Esophagus muscularis mucosa (tissue), 4 donors: ENCODE measurements at places on chromosomes 2 and 18. TPM values are rescaled to one million over a fixed set of nuclear protein-coding genes. Genes with fewer than 3 reads are reported as not detected.
A peak's percentile ranks its signal among the peaks of the same experiment; 100 is the strongest.

GRCh38 chr2:68943581-68944568 is 8.8 kb downstream of the GKN2 start:
- no peaks in the 10 kb centered on the region for H3K27me3 ChIP-seq
- no peaks in the 10 kb centered on the region for H3K36me3 ChIP-seq
- H3K4me1 ChIP-seq, result peaks cover 10% of the 10 kb centered on the region
- no peak overlapping the region for H3K27ac ChIP-seq
- no peak overlapping the region for H3K4me3 ChIP-seq

Gene SCN3A
- 2.1 TPM for total RNA-seq

DNA sequence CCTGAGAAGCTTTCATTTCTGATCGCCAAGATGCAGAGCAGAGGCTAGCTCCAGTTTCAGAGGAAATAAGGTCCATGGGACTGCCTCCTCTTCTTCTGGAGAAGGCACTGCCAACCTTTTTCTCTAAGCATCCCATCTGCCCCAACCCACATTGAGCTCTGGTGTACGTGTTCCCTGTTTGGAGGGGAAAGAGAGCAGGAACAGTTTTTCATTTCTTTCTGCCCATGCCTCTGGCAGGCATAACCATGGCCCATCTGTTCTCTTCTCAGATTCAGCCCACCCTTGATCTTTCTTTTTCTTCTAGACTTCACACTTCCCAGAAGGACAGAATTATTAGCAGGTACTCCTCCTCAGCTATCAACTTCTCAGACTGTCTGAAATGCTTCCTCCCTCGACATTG is 1110.3 kb upstream of the KLHL29 start:
- no peak overlapping the region for H3K27ac ChIP-seq
- H3K4me3 ChIP-seq, result no peak overlapping the region
- H3K4me1 ChIP-seq, result no peaks in the 10 kb centered on the region
- DNase-seq, result no peak

GRCh38 chr2:240420206-240421104 is 15.0 kb upstream of the GPC1 start:
- no peak overlapping the region for H3K27ac ChIP-seq
- no peak overlapping the region for H3K4me3 ChIP-seq
- H3K27me3 ChIP-seq, result no peaks in the 10 kb centered on the region
- DNase-seq, result no peak
- H3K4me1 ChIP-seq, result no peaks in the 10 kb centered on the region

Gene NCKAP1
- 288 TPM for total RNA-seq

GRCh38 chr2:131408778-131409177 is 44.8 kb upstream of the RAB6D start:
- H3K4me3 ChIP-seq, result no peak overlapping the region
- H3K27me3 ChIP-seq, result no peaks in the 10 kb centered on the region
- H3K27ac ChIP-seq, result no peak overlapping the region
- no peak for DNase-seq
- no peaks in the 10 kb centered on the region for H3K4me1 ChIP-seq

GRCh38 chr2:17387591-17387990 is 130.6 kb downstream of the RAD51AP2 start:
- no peaks in the 10 kb centered on the region for H3K4me1 ChIP-seq
- no peaks in the 10 kb centered on the region for H3K36me3 ChIP-seq
- H3K4me3 ChIP-seq, result no peak overlapping the region
- H3K27ac ChIP-seq, result no peak overlapping the region
- H3K27me3 ChIP-seq, result no peaks in the 10 kb centered on the region

- no peaks in the 10 kb centered on the region for H3K4me1 ChIP-seq
- no peaks in the 10 kb centered on the region for H3K36me3 ChIP-seq
- no peak for DNase-seq
- peaks cover 4% of the 10 kb centered on the region for H3K27me3 ChIP-seq
These were observed 495.2 kb upstream of the MEIS1 start for GRCh38 chr2:65939687-65940086.

DNA sequence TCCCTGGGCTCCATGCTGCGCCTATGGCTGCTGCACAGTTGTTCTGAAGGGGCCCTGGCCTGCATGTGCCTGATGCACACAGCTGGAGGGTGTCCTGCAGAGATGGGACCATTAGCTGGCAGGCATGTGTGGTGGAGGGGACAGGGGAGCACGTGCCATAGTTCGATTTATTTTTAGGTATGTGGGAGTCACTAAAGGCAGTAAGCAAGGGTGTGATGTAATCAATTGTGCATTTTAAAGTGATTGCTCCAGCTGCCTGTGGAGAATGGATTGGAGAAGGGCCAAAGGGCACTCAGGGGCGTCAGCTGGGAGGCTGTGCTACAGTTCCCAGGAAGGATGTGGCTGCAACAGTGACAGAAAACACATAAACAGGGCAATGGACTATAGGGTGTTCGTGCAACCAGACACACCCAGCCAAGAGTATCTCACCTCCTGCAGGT is 205.1 kb downstream of the ARL4C start:
- H3K4me3 ChIP-seq, result no peak overlapping the region
- no peak overlapping the region for H3K27ac ChIP-seq
- H3K4me1 ChIP-seq, result no peaks in the 10 kb centered on the region

GRCh38 chr18:32868406-32868805 is 95.6 kb upstream of the KLHL14 start:
- no peak for DNase-seq
- H3K27me3 ChIP-seq, result no peaks in the 10 kb centered on the region
- H3K4me3 ChIP-seq, result no peak overlapping the region
- no peaks in the 10 kb centered on the region for H3K4me1 ChIP-seq

DNA sequence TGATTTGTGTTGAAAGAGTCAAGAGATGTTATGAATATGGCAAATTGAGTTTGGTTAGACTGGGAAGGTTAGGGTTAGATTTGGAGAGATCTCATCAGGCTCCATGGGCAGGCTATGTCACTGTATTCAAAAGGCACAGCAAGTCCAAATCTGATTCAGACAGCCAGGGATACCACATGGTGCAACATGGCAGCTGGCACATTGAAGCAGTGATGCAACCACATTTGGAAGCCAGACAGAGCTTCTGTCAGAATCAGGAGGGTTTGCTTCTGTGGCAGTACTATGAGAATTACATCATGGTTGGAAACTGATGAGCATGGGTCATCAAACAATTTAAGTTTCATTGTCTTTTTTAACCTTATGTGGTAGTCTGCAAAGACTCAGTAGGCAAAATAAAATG is 772.2 kb downstream of the SUCLG1 start:
- H3K36me3 ChIP-seq, result no peaks in the 10 kb centered on the region
- H3K27me3 ChIP-seq, result no peaks in the 10 kb centered on the region

DNA sequence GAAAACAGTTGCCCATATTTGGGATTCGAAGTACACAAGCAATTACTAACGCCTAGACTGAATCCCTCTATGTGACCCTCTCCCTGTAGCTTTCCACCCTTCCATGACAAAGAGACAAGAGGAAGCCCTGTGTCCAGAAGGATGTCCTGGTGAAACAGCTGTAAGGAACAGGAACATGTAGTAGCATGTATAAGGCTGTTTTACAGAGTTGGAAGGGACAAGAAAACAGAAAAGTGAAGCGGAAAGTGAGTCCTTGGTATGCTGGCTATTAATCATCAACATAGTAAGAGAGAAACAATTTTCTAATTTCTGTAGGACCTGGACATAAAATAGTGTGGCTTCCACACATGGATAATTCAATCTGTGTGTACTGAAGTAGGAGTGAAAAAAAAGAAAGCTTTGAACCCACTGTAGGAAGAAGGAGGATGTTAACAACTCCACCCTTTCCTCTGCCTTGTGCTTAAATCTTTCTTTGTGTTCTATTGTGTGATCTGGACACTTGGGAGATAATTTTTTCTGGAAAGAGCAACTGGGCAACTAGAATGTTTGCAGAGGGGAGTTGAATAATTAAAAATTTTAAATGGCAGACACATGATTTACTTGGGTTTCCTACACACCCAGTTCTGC is 162.3 kb upstream of the ZSWIM2 start:
- no peak overlapping the region for H3K4me3 ChIP-seq
- DNase-seq, result no peak
- H3K27me3 ChIP-seq, result no peaks in the 10 kb centered on the region
- no peaks in the 10 kb centered on the region for H3K36me3 ChIP-seq

Gene CPS1
- total RNA-seq, result 2.4 TPM

Gene L3MBTL4
- total RNA-seq, result 2.9 TPM

- no peak for DNase-seq
- no peaks in the 10 kb centered on the region for H3K27me3 ChIP-seq
- H3K4me3 ChIP-seq, result no peak overlapping the region
- H3K4me1 ChIP-seq, result no peaks in the 10 kb centered on the region
- H3K27ac ChIP-seq, result no peak overlapping the region
These were observed 497.4 kb downstream of the CMPK2 start for GRCh38 chr2:6368281-6368680.

DNA sequence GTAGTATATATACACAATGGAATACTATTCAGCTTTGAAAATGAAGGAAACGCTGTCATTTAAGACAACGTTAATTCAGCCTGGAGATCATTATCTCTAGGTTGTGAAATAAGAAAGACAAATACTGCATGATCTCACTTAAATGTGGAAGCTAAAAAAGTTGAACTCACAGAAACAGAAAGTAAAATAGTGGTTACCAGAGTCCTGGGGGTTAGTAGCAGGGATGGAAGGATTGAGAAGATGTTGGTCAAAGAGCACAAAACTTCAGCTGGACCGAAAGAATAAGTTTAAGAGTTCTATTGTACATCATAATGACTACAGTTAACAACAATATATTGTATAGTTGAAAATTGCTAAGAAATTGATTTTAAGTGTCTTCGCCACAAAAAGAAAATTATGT is 670.3 kb downstream of the NR4A2 start:
- H3K4me1 ChIP-seq, result no peaks in the 10 kb centered on the region
- no peak for DNase-seq
- no peaks in the 10 kb centered on the region for H3K27me3 ChIP-seq
- H3K27ac ChIP-seq, result no peak overlapping the region

GRCh38 chr2:54422072-54422581 is 34.0 kb upstream of the SPTBN1 start:
- H3K36me3 ChIP-seq, result no peaks in the 10 kb centered on the region
- no peaks in the 10 kb centered on the region for H3K27me3 ChIP-seq
- H3K4me3 ChIP-seq, result no peak overlapping the region
- H3K27ac ChIP-seq, result no peak overlapping the region
- no peak for DNase-seq

DNA sequence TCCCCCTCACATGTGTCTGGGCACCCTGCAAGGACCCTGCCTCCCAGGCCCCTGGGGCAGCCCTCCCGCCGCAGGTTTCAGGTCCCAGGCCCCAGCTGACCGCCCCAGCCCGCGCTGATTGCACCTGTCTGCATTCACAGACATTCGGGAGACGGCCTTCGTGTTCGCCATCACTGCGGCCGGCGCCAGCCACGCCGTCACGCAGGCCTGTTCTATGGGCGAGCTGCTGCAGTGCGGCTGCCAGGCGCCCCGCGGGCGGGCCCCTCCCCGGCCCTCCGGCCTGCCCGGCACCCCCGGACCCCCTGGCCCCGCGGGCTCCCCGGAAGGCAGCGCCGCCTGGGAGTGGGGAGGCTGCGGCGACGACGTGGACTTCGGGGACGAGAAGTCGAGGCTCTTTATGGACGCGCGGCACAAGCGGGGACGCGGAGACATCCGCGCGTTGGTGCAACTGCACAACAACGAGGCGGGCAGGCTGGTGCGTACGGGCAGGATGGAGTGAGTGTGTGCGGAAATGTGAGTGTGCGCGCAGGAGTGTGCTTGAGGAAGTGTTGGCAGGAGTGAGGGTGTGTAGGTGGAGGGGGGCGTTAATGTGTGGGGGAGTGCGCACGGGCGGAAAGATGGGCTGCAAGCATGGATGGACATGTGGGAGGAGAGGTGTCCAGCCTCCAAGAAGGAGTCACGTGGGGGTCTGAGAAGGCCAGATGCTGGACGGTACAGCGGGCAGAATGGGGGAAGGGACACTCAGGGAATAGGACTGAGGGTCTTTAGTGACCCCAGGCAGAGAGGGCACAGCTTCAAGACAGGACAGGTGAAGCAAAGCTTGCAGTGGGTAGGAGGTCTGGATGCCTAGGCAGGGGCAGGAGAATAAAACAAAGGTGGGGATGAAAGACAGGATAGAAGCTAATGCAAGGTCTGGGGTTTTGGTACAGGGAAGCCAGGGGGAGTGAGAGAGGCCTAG is 9.0 kb upstream of the WNT10A start:
- peak overlapping the region; percentile 29 for H3K4me3 ChIP-seq
- no peaks in the 10 kb centered on the region for H3K36me3 ChIP-seq
- DNase-seq, result no peak
- H3K27ac ChIP-seq, result no peak overlapping the region

Gene CCDC138
- 1.2 TPM for total RNA-seq

DNA sequence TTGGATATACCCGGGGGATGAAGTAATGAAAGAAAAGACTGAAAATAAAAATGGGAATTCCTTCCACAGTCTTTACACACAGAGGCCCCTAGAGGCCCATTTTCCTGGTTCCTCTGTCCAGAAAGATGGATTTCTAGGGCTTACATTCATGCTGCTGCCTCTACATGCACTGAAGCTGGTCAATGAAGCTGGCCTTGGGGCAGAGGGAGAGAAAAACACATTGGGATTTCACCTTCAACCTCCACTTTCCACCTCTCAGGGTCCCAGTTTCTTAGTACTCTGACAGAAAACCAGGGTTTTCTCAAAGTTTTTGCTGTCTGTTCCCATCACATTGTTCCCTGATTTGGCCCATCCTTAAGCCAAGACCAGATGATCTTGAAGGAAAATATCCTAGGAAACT is 154.6 kb upstream of the ZSWIM2 start:
- DNase-seq, result no peak
- H3K4me1 ChIP-seq, result no peaks in the 10 kb centered on the region
- no peaks in the 10 kb centered on the region for H3K36me3 ChIP-seq
- no peaks in the 10 kb centered on the region for H3K27me3 ChIP-seq

GRCh38 chr2:96800061-96801004 is 15.7 kb upstream of the CNNM3 start:
- H3K4me1 ChIP-seq, result peaks cover 7% of the 10 kb centered on the region
- no peak overlapping the region for H3K4me3 ChIP-seq
- no peak overlapping the region for H3K27ac ChIP-seq
- H3K36me3 ChIP-seq, result peaks cover 45% of the 10 kb centered on the region
- H3K27me3 ChIP-seq, result no peaks in the 10 kb centered on the region

- H3K27me3 ChIP-seq, result no peaks in the 10 kb centered on the region
- H3K27ac ChIP-seq, result no peak overlapping the region
- H3K4me1 ChIP-seq, result no peaks in the 10 kb centered on the region
- H3K4me3 ChIP-seq, result no peak overlapping the region
- DNase-seq, result no peak
These were observed 345.0 kb downstream of the NCKAP5 start for GRCh38 chr2:133223226-133223625.

Gene MC2R
- total RNA-seq, result 0.17 TPM

DNA sequence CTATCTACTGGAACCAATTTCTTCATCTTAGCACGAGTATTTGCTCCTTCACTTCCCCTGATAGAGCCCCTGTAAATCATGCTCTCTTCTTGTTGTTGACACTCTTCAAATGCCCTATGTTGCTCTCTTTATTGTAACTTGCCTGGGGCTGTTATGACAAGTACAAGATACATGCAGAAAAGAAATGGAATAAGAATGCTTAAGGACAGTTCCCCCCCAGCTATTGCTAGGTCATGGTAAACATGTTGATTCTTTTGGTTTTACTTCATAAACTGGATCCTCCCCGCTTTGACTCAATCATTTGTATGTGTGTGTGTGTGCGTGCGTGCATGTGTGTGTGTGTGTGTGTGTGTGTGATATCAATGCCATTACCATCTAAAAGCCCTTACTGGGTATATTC is 368.5 kb upstream of the CNTNAP5 start:
- no peak for DNase-seq
- H3K27ac ChIP-seq, result no peak overlapping the region
- no peak overlapping the region for H3K4me3 ChIP-seq
- no peaks in the 10 kb centered on the region for H3K4me1 ChIP-seq
- no peaks in the 10 kb centered on the region for H3K27me3 ChIP-seq

- H3K27me3 ChIP-seq, result no peaks in the 10 kb centered on the region
- H3K36me3 ChIP-seq, result peaks cover 98% of the 10 kb centered on the region
- no peak overlapping the region for H3K4me3 ChIP-seq
- no peaks in the 10 kb centered on the region for H3K4me1 ChIP-seq
- no peak overlapping the region for H3K27ac ChIP-seq
These were observed 18.2 kb downstream of the MSH6 start for GRCh38 chr2:47801118-47801517.
